ENCODE measurements at places on chromosomes 6 and 20. TPM values are rescaled to one million over a fixed set of nuclear protein-coding genes. Genes with fewer than 3 reads are reported as not detected.

GRCh38 chr6:49384904-49385303, 78.1 kb downstream of the MMUT start:
- H3K27ac ChIP-seq: no peak overlapping the region
- H3K4me1 ChIP-seq: no peaks in the 10 kb centered on the region
- H3K4me3 ChIP-seq: no peak overlapping the region
- H3K36me3 ChIP-seq: no peaks in the 10 kb centered on the region

DNA sequence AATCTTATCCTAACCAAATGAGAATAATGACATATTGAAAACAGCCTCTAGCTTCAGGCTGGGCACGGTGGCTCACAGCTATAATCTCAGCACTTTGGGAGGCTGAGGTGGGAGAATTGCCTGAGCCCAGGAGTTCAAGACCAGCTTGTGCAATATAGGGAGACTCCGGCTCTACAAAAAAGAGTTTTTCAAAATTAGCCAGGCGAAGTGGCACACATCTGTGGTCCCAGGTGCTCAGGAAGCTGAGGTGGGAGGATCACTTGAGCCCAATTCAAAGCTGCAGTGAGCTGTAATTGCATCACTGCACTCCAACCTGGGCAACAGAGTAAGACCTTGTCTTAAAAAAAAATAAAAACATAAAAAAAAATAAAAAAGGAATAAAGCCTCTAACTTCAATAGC, 4.7 kb downstream of the TUBB2A start:
- no peak overlapping the region for H3K4me3 ChIP-seq
- H3K4me1 ChIP-seq: no peaks in the 10 kb centered on the region
- H3K27ac ChIP-seq: no peak overlapping the region
- no peaks in the 10 kb centered on the region for H3K27me3 ChIP-seq

DNA sequence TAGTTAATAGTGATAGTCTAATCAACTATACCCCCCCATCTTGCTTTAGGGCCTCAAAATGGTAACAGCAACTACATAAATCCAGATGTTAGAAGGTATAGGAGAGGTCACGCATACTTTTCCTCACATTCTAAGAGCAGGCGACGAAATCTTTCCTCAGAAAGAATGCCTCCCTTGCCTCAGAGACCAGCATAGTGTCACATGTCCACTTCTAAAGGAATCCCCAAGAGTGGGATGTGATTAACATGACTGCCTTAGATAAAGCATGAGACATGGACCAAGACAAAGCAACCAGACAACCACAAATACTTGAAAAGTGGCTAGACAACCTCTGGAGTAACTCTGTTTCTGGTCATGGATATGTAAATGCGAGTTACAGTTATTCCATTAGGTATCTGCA, 710.7 kb downstream of the EYS start:
- no peaks in the 10 kb centered on the region for H3K4me1 ChIP-seq
- DNase-seq: no peak
- no peak overlapping the region for H3K4me3 ChIP-seq
- no peaks in the 10 kb centered on the region for H3K27me3 ChIP-seq
- H3K27ac ChIP-seq: no peak overlapping the region

GRCh38 chr20:45518282-45518681, 2.9 kb upstream of the SPINT3 start:
- H3K27ac ChIP-seq: no peak overlapping the region
- H3K36me3 ChIP-seq: no peaks in the 10 kb centered on the region
- H3K27me3 ChIP-seq: no peaks in the 10 kb centered on the region
- DNase-seq: no peak

- no peak for DNase-seq
- no peak overlapping the region for H3K27ac ChIP-seq
- no peak overlapping the region for H3K4me3 ChIP-seq
- H3K27me3 ChIP-seq: no peaks in the 10 kb centered on the region
- H3K36me3 ChIP-seq: no peaks in the 10 kb centered on the region
Measured at GRCh38 chr6:140641412-140641811, 1267.0 kb upstream of the CITED2 start.

- H3K36me3 ChIP-seq: no peaks in the 10 kb centered on the region
- no peak overlapping the region for H3K27ac ChIP-seq
- DNase-seq: no peak
- peaks cover 8% of the 10 kb centered on the region for H3K4me1 ChIP-seq
- no peak overlapping the region for H3K4me3 ChIP-seq
- H3K27me3 ChIP-seq: no peaks in the 10 kb centered on the region
Measured at GRCh38 chr6:72811971-72812421, 190.1 kb downstream of the KCNQ5 start.

DNA sequence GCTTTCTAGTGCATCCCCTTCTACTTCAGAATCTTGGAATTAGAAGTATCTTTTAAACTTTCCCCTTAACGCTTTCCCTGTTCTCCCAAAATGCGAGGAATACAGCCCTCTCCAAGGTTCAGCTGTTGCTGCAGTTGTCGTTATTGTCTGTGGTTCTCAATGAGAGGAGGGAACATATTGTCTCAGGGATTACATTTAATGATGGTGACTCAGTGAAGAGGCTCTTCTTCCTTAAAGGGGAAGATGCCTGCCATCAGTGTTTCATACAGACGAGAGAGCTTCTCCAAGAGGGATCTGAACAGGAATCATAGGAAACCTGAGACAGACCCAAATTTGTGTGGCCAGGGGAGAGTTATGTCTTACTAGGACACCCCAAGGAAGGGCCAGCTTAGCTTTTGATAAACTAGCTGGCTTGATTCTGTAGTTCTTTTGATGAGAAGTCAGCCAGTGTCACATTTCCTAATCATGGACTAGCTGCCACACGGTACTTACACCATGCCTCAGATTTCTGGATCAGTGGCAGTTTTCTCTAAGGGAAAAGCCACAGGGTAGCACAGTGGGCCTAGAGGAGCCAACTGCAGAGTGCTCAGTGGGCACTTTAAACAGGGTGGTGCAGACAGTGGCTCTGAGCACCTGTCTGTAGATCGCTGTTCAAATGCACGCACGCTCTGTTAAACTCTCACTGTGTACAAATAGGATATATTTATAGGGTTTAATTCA, 59.7 kb upstream of the TMEM181 start:
- H3K4me1 ChIP-seq: no peaks in the 10 kb centered on the region
- no peak overlapping the region for H3K4me3 ChIP-seq
- no peak overlapping the region for H3K27ac ChIP-seq
- no peak for DNase-seq
- peaks cover 3% of the 10 kb centered on the region for H3K36me3 ChIP-seq

DNA sequence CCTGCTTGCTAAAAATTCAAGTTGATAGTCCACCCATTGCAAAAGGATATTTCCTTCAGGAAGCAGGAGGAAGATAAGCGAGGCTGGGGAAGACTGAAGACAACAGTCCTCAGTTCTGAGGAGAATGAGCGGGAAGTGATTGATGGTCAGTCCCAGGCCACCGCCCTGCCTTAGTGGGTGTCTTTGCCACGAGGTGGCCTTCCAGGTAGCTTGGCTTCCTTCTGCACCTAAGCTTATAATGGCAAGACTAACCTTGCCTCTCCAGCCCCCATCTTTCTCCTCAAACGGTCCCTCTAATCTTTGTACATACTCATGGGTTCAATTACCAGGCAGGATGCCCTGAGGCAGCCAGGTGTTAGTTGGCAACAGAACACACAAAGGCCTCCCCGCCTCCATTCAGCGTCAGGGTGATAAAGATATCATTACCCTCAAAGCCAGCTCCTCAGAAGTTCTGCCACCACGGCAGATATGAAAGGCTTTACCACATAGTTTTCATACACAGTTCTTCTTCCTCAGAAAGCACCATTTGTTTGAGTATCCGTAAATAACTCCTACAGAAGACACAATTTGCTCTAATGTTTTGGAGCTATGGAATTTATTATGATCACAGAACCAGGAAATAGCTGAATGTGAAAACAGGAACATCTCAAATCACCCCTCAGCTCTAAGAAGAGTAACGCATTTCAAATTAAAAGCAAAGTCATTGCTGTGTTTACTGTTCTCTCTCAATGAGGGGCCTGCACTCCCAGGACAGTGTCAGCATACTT, 249.4 kb downstream of the ATXN1 start:
- H3K36me3 ChIP-seq: no peaks in the 10 kb centered on the region
- no peaks in the 10 kb centered on the region for H3K27me3 ChIP-seq
- H3K4me1 ChIP-seq: no peaks in the 10 kb centered on the region
- no peak for DNase-seq
- no peak overlapping the region for H3K27ac ChIP-seq

- H3K27ac ChIP-seq: no peak overlapping the region
- H3K4me1 ChIP-seq: no peaks in the 10 kb centered on the region
- DNase-seq: no peak
- no peaks in the 10 kb centered on the region for H3K36me3 ChIP-seq
Measured at GRCh38 chr6:162675503-162675902, 52.1 kb downstream of the PRKN start.

DNA sequence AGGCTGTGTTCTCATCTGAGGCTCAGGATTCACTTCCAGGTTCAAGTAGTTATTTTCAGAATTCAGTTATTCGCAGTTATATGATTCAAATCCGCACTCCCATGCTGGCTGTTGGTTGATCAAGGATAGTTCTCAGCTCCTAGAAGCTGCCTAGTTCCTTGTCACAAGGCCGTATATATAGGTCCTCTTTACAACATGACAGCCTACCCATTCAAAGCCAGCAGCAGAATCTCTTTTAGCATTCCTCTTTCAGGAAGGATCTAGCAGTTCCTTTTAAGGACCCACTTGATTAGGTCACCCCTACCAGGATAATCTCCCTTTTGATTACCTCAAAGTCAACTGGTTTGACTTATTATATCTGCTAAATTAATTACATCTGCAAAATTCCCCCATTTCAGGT, 23.8 kb upstream of the LAMP5 start:
- no peak for DNase-seq
- H3K27me3 ChIP-seq: no peaks in the 10 kb centered on the region
- H3K36me3 ChIP-seq: no peaks in the 10 kb centered on the region
- H3K4me3 ChIP-seq: no peak overlapping the region
- no peaks in the 10 kb centered on the region for H3K4me1 ChIP-seq
- no peak overlapping the region for H3K27ac ChIP-seq

The OR2H1 gene
- total RNA-seq: not detected

The HMGA1 gene
- total RNA-seq: 2,728 TPM

The KIF3B gene
- total RNA-seq: 22.4 TPM

The RSPO3 gene
- not detected for total RNA-seq

The GGTLC1 gene
- not detected for total RNA-seq

The FLRT3 gene
- total RNA-seq: 0.80 TPM
